Endodermal cell (in vitro differentiated cells): ENCODE measurements at places on chromosomes 1 and 21. TPM values are rescaled to one million over a fixed set of nuclear protein-coding genes. Genes with fewer than 3 reads are reported as not detected.
A peak's percentile ranks its signal among the peaks of the same experiment; 100 is the strongest.

DNA sequence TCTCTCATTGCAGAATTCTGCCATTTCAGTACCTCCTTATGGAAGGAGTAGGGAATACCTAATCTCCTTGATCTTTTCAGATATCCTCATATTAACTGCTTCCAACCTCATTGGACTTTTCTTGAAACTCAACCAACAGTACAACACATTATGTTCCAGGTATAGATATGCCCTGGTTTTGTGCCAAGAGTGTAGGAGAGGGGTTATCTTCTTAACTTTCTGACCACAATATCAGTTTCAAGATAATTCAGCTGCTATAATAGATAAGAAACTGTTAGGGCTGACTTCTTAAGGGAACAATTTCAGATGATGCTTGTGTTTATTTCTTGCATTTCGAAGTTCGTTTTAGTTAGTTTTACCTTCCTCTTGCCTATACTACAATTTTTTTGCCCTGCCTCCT lies 2.1 kb upstream of the LPGAT1 start:
- H3K4me1 ChIP-seq: peaks cover 15% of the 10 kb centered on the region
- DNase-seq: no peak
- H3K4me3 ChIP-seq: no peak overlapping the region
- peaks cover 10% of the 10 kb centered on the region for H3K36me3 ChIP-seq
- no peak overlapping the region for H3K27ac ChIP-seq

DNA sequence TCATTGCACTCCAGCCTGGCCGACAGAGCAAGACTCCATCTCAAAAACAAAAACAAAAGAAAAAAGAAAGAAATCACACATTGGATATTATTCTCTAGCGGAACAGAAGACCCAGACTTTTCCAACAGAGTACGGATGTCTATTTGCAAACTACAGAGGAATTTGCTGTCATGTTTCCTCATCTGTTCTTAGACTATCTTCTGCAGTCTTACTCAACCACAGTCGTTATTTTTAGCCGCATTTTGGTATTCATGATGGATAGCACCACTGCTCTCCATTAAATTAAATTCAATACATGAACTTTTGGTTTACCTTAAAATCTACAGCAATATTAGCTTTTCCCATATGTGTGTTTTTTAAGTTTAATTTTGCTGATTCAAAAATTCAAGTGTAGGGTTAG lies 14.2 kb upstream of the HEATR1 start:
- no peaks in the 10 kb centered on the region for H3K27me3 ChIP-seq
- H3K36me3 ChIP-seq: no peaks in the 10 kb centered on the region
- no peak overlapping the region for H3K4me3 ChIP-seq
- H3K27ac ChIP-seq: no peak overlapping the region
- DNase-seq: no peak
- H3K4me1 ChIP-seq: no peaks in the 10 kb centered on the region

GRCh38 chr1:12196641-12197482 lies 30.1 kb downstream of the TNFRSF1B start:
- peak; percentile 86 for DNase-seq
- H3K4me1 ChIP-seq: no peaks in the 10 kb centered on the region
- H3K4me3 ChIP-seq: no peak overlapping the region

LCE2B gene
- not detected in 3 replicates for total RNA-seq

- H3K27me3 ChIP-seq: no peaks in the 10 kb centered on the region
- DNase-seq: no peak
- peaks cover 4% of the 10 kb centered on the region for H3K4me1 ChIP-seq
- no peak overlapping the region for H3K27ac ChIP-seq
- H3K36me3 ChIP-seq: no peaks in the 10 kb centered on the region
Observed at GRCh38 chr1:10592373-10592772, 117.6 kb downstream of the PEX14 start.
